Muscle of arm (tissue), 14 donors: ENCODE measurements at places on chromosomes 12 and 14. TPM values are rescaled to one million over a fixed set of nuclear protein-coding genes. Genes with fewer than 3 reads are reported as not detected.

The ZDHHC22 gene
- polyA plus RNA-seq, result 0.41 TPM

DNA sequence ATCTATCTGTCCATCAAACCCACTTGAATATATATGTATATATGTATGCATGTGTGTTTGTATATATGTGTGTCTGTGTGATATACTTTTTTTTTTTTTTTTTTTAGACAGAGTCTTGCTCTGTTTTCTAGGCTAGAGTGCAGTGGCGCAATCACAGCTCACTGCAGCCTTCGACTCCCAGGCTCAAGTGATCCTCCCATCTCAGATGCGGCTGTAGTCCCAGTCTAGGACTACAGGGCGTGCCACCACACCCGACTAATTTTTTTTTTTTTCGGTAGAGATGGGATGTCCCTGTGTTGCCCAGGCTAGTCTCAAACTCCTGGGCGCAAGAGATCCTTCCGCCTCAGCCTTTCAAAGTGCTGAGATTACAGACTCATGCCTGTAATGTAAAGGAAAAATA lies 13.0 kb upstream of the APOBEC1 start:
- no peak for DNase-seq

The RASSF9 gene
- polyA plus RNA-seq, result 2.7 TPM

- no peak for DNase-seq
Measured at GRCh38 chr14:58488550-58488949, 61.0 kb downstream of the KIAA0586 start.

The BICDL1 gene
- 5.4 TPM for polyA plus RNA-seq

DNA sequence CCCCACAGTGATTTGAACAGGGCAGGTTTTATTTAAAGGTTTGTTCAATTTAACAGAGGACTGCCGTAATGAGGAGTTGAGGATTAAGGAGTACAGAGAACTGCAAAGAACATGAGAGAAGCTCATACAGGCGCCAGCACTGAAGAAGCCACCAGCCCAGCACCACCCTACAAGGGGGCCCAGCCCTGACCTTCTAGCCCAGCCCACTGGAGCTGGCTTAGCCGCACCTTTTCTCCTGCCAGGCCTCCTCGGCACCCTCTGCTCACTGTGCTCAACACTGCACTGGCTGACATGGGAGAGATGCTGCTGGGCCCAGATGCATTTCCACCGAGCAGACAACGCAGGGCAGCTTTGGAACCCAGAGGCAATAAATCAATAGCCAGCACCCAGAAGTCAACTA lies 36.5 kb upstream of the SFSWAP start:
- no peak for DNase-seq

DNA sequence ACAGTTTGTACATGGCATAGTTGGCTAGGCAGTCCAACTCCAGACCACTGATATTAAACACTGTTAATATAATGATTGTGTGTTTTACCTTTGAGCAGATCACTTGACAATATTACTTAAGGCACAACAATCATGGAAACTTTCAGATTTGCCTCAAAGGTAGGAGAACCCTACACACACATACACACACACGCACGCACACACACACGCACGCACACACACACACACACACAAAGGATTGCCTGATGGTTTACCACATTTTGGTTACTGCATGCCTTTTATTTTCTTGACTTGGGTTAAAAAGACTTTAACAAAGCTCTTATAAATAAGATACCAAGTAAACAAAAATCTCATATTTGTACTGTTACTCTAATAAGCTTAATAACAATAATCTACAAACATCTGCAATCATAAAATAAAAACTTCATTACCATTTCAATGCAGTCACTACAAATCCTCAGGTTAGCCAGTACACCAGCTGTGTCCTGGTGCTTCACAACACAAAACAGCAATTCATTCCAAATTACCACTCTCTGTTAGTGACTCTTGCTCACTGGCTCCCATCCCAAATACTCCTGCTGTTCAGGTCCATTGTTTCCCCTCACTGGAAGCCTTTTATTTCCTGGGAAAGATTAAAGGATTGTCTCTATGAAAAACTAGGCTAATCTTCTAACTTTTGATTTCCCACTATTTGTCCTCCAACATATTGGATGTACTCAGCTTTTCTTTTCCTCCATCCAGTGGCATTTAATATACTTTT lies 175.2 kb upstream of the ATP2B1 start:
- DNase-seq, result peak; percentile 38

The SIX4 gene
- 16.4 TPM for polyA plus RNA-seq

GRCh38 chr12:82555699-82556098 lies 131.0 kb upstream of the TMTC2 start:
- no peak for DNase-seq

The RGS6 gene
- polyA plus RNA-seq, result 8.4 TPM

DNA sequence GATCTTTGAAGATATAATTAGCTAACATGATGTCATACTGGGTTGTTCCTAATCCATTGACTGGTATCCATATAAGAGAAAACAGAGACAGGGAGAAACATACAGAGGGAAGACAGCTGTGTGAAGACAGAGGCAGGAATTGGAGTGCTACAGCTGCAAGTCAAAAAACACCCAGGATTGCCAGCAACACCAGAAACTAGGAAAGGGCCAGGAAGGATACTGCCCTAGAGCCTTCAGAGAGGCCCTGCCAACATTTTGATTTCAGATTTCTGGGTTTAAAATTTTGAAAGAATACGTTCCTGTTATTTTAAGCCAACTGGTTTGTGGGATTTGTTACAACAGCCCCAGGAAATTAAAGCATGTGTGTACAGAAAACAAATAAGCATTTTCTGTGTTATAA lies 473.7 kb upstream of the FLRT2 start:
- no peak for DNase-seq

DNA sequence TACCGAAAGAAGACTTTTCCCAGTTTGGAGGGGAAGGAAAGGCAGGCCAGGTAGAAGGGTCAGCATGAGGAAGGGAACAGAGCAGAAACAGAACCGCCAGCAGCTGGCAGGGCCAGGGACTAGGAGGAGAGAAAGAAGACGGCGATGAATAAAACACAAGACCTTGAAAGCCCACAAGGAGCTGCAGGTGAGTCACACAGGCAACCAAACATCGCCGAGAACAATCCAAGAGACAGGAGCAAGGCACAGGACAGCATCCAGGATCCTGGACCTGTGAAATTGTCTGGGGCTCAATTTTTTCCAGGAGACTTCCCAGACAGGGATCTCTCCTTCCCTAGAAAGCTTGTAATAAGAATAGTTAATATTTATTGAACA lies 47.3 kb downstream of the NUAK1 start:
- no peak for DNase-seq

DNA sequence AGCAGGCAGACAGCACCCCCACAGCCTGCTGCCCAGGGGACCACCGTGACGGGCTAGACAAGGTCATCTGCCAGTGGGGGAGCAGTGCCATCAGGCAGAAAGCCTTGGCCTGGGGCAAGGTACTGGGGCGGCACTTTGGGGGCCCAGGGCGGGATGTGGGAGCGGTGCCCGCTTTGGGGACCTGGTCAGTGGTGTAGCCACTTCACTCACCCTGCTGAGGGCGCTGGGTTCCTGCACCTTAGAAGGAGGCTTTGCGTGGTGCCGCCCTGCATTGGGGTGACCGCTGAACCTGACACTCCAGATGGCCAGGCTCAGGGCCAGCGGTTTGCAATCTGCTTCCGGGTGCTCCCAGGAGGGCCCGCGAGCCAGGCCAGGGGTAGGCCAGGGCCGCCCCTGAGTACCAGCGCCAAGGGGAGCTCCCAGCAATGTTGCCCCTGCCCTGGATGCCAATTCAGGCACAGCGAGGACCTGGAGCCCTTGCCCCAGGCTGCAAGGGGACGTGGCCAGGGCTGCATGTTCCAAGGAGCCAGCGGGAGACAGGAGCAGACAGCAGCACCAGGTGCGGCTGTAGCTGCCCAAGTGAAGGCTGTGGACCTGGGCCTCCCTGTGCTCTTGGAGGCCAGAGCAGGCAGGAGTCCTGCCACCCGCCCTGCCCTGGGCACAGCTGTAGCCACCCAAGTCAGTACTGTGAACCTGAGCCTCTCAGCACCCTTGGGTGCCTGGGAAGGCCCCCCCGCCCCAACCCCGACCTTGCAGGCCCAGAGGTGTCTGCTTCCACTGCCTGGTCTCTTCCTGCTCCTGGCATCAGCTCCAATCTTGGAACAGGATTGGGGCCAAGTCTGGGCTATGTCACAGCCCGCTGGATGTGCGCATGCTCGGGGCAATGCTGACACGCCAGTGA lies 550.7 kb downstream of the SLC6A15 start:
- DNase-seq, result no peak

- no peak for DNase-seq
Measured at GRCh38 chr14:94331462-94331861, 8.3 kb upstream of the SERPINA6 start.

The MFAP5 gene
- 139 TPM for polyA plus RNA-seq

The CYP27B1 gene
- polyA plus RNA-seq, result 0.43 TPM

The CMA1 gene
- polyA plus RNA-seq, result not detected

The SELPLG gene
- polyA plus RNA-seq, result 3.0 TPM
